Left lung (tissue), 14 donors: ENCODE measurements at places on chromosomes 7 and 10. TPM values are rescaled to one million over a fixed set of nuclear protein-coding genes. Genes with fewer than 3 reads are reported as not detected.

- peak; percentile 32 for DNase-seq
- no peaks in the 10 kb centered on the region for H3K27me3 ChIP-seq
- H3K4me3 ChIP-seq = no peak overlapping the region
- no peaks in the 10 kb centered on the region for H3K36me3 ChIP-seq
- no peak overlapping the region for H3K27ac ChIP-seq
Measured at GRCh38 chr10:131142517-131143380, 168.8 kb downstream of the TCERG1L start.

C10orf67 gene
- total RNA-seq = 0.68 TPM

- no peaks in the 10 kb centered on the region for H3K4me1 ChIP-seq
- peaks cover 4% of the 10 kb centered on the region for H3K27me3 ChIP-seq
- no peak overlapping the region for H3K27ac ChIP-seq
- H3K36me3 ChIP-seq = no peaks in the 10 kb centered on the region
- H3K4me3 ChIP-seq = no peak overlapping the region
- DNase-seq = no peak
Measured at GRCh38 chr7:143015926-143016490, 10.9 kb downstream of the OR9A2 start.

ITGB8 gene
- 14.2 TPM for total RNA-seq

DNA sequence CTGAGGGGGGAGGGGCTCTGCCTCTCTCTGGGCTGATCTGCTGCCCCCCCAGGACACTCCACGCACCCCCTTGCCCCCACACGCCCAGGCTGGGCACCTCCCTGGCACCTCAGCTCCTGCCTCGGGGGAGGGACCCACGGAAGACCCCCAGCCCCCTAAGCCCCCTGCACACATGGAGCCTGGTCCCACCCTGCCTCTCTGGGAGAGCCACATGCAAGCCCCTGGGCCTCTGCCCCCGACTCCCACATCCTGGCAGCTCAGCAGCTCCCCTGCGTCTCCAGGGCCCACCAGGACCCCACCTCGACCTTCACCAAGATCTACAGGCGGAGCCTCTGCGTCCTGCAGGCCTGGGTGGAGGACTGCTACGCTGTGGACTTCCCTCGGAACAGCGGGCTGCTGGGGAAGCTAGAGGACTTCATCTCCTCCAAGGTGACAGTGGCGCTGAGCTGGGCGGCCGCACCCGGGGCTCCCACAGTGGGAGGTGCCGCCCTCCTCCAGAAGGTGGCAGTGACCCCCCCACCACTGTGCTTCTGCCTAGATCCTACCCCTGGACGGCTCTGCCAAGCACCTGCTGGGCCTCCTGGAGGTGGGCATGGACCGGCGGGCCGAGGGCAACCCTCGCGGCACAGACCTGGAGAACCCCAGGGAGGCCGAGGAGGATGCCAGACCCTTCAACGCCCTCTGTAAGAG is 18.7 kb upstream of the UTF1 start:
- peaks cover 34% of the 10 kb centered on the region for H3K27me3 ChIP-seq
- no peak overlapping the region for H3K27ac ChIP-seq
- H3K36me3 ChIP-seq = no peaks in the 10 kb centered on the region
- no peaks in the 10 kb centered on the region for H3K4me1 ChIP-seq
- no peak overlapping the region for H3K4me3 ChIP-seq

VCL gene
- 195 TPM for total RNA-seq

GRCh38 chr7:33612442-33612841 is 292.9 kb upstream of the BMPER start:
- H3K27ac ChIP-seq = no peak overlapping the region
- no peak for DNase-seq
- no peaks in the 10 kb centered on the region for H3K4me1 ChIP-seq
- H3K4me3 ChIP-seq = no peak overlapping the region

PRRT4 gene
- 0.85 TPM for total RNA-seq

GRCh38 chr10:36634916-36635315 is 490.5 kb upstream of the ANKRD30A start:
- DNase-seq = no peak
- H3K27ac ChIP-seq = no peak overlapping the region
- no peak overlapping the region for H3K4me3 ChIP-seq
- no peaks in the 10 kb centered on the region for H3K4me1 ChIP-seq

GRCh38 chr7:112503361-112503972 is 22.7 kb downstream of the LSMEM1 start:
- no peak overlapping the region for H3K4me3 ChIP-seq
- H3K4me1 ChIP-seq = no peaks in the 10 kb centered on the region
- H3K27ac ChIP-seq = no peak overlapping the region

- H3K36me3 ChIP-seq = no peaks in the 10 kb centered on the region
- no peak for DNase-seq
- no peak overlapping the region for H3K4me3 ChIP-seq
- no peak overlapping the region for H3K27ac ChIP-seq
Measured at GRCh38 chr7:18144166-18144565, 116.5 kb upstream of the PRPS1L1 start.

DNA sequence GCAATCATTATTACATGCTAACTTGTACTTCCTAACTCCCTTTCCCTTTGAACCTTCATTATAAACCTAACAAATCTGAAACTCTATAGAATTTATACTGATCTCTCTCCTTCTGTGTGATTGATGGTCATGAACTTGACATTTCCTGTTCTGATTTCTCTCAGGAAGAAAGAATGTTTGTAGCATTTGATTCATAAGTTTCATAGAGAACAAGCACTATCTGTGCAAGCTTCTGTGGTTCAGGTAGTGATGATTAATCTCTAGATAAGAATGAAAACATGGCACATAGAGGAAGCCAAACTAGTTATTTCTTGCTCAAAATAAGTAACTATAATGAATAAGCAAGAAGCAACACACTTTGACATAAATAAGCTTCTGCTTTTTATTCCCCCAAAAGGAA is 34.2 kb downstream of the TFPI2 start:
- no peak for DNase-seq
- no peaks in the 10 kb centered on the region for H3K36me3 ChIP-seq
- no peaks in the 10 kb centered on the region for H3K4me1 ChIP-seq

IQUB gene
- total RNA-seq = 1.3 TPM

DNA sequence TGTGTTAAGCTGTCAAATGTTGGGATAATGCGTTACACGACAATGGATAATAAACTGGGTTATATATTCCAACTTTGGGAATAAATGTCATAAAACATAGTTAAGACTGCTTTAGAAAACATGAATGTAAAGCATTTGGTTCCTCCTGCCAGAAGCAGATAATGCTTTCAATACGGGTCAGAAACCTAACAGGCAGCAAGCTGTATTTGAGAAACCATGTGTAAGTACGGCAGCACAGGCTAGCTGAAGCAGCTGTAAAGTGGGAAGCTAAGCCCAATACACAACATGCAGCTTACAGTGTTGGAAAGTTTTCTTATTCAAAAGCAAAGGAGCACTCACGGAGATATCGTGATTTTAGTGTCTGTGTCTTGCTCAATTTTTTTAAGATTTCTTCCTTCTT is 46.5 kb downstream of the MALSU1 start:
- no peaks in the 10 kb centered on the region for H3K27me3 ChIP-seq
- no peaks in the 10 kb centered on the region for H3K36me3 ChIP-seq
- no peak overlapping the region for H3K27ac ChIP-seq
- no peaks in the 10 kb centered on the region for H3K4me1 ChIP-seq
- peak overlapping the region; percentile 36 for H3K4me3 ChIP-seq
- no peak for DNase-seq

- no peaks in the 10 kb centered on the region for H3K27me3 ChIP-seq
- no peak overlapping the region for H3K4me3 ChIP-seq
- H3K27ac ChIP-seq = no peak overlapping the region
- no peaks in the 10 kb centered on the region for H3K4me1 ChIP-seq
- no peak for DNase-seq
Measured at GRCh38 chr7:112069879-112070321, 136.3 kb downstream of the DOCK4 start.

LIPK gene
- not detected for total RNA-seq

CASD1 gene
- total RNA-seq = 30.3 TPM

DNA sequence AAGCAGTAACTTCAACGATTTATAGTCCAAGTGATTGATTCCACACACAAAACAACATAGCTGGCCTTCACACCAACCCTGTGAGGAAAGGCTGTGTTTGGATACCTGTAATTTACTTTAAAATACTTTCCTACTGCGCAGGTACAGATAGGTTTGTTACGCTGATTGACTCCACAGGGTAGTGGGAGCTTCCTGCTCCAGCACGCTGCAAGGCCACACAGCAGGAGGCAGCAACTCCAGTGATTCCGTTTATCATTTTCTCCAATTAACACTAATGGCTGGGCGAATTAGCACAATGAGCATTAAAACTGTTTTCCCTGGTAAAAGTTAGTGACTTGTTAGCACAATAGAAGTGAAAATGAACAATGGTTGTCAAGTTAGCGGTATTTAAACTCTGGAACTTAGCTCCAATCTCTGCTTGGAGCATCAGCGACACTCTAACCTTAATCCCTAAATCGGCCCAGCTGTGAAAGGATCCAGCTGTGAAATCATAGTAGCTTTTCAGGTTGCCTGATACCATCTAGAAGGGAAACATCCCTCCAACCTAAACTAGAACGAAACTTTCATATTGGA is 959 bp downstream of the DCLRE1C start:
- no peaks in the 10 kb centered on the region for H3K36me3 ChIP-seq
- no peaks in the 10 kb centered on the region for H3K27me3 ChIP-seq
- H3K27ac ChIP-seq = peak overlapping the region; percentile 75
- DNase-seq = no peak
- H3K4me3 ChIP-seq = peak overlapping the region; percentile 92

DYNC1I1 gene
- total RNA-seq = 1.6 TPM

NPFFR1 gene
- 0.21 TPM for total RNA-seq
